ENCODE measurements at places on chromosomes 11 and 22.

DNA sequence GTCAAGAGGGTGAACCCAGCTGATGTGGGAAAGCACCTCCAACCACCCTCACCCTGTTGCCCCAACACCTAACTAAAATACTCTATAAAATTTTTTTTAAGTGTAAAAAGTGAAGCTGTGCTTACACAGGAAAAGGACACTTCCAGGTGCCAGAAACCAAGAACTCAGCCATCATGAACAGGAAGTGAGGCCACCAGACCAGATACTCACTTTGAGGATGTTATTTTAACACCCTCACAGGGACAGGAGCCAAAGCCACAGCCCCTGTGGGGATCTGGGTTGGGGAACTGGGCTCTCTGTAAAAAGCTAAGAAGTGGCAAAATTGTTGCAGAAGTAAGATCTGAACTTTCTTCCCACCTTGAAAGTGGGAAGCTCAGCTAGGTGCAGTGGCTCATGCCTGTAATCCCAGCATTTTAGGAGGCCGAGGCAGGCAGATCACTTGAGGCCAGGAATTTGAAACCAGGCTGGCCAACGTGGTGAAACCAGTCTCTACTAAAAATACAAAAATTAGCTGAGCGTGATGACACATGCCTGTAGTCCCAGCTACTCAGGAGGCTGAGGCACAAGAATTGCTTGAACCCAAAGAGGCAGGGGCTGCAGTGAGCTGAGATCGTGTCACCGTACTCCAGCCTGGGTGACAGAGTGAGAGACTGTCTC is 3.8 kb downstream of the RSPH14 start:
- DNase-seq, result no peak

GRCh38 chr11:110478410-110478809 is 48.7 kb downstream of the FDX1 start:
- DNase-seq, result no peak

- no peak for DNase-seq
Observed at GRCh38 chr11:36390963-36391471, 94.9 kb downstream of the PRR5L start.

GRCh38 chr11:71301046-71301857 is 48.9 kb upstream of the SHANK2 start:
- no peak for DNase-seq

DNA sequence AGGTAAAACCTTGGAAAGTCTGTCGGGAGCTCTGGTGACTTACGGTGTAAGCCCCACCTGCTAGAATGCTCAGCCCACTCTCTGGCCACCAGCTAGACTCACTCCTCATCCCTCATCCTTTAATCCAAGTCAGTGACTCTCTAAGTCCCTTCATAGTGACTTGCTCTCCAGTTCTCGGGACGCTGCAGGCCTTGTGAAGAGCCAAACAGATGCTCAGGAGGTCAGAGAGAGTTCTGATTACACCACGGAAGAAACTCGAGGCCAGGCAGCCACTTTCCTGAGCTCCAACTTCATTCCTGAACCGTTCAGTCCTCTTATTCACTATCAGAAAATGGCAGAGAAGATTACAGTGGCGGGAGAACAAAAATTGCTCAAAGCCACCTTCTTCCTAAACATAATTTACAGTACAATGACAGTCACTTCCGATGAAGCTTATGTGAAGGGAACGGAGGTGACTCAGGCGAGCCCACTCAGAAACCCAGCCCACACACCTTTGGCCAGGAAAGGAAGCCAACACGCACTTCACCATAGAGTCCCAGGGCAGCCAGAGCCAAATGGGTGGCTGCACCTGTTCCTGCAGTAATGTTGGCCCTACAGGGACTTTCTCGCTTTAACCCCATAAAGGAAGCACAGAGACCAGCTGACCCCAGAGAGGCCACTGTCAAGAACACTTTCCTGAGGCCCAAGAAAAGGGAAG is 100.4 kb downstream of the GALNT18 start:
- no peak for DNase-seq

- DNase-seq, result peak; percentile 3
Observed at GRCh38 chr11:107457205-107457557, 444 bp downstream of the CWF19L2 start.

GRCh38 chr11:68892576-68892975 is 11.1 kb downstream of the MRPL21 start:
- DNase-seq, result no peak

- DNase-seq, result no peak
Observed at GRCh38 chr11:47378010-47378835, at the start of gene SPI1. Gene SPI1, minus strand, starts transcription at chr11:47378547. Its CDS starts 194 bp downstream, at chr11:47378353.

GRCh38 chr11:71527576-71528210 is 626 bp downstream of the KRTAP5-7 start:
- no peak for DNase-seq

- no peak for DNase-seq
Observed at GRCh38 chr11:117603932-117604331, 193.1 kb downstream of the DSCAML1 start.

- no peak for DNase-seq
Observed at GRCh38 chr11:69913591-69914285, 94.5 kb upstream of the FGF3 start.

DNA sequence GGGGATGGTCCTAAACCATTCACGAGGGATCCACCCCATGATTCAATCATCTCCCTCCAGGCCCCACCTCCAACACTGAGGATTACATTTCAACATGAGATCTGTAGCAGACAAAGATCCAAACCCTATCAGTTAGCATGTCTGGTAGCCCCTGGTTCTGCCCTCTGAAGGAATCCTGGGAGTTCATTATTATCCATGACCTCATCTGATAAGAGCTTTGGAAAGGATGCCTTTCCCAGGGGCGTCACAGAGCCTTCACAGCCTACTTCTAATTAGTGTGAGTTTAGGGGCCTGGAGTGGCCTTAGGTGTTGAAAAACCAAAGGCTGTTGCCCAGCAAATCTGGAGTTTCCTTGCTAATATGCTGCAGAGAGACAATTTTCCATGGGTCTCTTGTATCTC is 8.6 kb upstream of the EIF3M start:
- DNase-seq, result no peak

DNA sequence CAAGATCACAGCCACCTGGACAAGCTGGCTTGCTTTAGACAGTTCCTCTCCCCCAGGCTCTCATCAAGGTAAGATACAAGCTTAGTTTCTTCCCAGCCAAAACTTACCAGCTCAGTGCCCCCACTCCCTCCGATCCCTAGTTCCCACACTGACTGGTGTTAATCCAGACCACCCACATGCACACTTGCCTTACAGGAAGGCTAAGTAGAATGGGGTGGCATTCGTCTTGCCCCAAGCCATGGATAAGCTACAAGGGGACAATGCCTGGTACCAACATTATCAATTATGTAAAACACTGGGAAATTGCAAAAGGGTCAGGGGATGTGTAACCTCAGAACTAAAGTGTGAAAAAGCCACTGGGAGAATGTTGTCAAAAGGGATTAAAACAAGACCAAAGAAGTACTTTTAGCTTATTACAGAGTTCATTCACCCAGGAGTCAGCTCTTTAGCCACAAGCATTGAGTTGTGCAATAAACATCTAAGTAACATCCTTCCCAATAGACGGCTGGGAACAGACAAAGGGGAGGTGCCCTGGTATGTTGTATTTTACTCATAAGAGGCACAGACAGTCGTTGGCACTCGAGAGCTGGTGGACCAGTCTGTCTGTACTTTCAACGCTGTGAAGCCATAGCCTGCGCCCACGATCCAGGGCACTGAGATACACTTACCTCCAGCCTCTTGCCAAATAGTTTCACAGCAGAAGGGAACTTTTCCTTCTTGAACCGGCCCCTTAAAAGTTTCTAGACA is 1.1 kb downstream of the DHCR7 start:
- DNase-seq, result peak; percentile 66

DNA sequence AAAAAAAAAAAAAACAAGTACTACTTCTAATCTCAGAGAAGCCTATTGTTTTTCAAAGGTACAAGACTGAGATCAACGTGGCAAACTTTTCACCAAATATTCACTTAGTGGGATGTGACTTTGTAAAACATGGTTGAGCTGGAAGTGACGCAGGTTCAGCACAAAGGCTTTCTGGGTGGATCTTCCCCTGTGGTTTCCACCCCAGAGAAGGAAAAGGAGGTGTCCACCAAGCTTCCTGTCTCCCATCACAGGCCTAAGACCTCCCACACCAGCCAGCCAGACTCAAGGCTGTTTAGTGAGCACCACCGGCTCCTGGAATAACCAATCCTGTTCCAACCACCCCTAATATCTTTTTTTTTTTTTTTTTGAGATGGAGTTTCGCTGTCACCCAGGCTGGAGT is 5.7 kb downstream of the TMEM184B start:
- DNase-seq, result no peak

DNA sequence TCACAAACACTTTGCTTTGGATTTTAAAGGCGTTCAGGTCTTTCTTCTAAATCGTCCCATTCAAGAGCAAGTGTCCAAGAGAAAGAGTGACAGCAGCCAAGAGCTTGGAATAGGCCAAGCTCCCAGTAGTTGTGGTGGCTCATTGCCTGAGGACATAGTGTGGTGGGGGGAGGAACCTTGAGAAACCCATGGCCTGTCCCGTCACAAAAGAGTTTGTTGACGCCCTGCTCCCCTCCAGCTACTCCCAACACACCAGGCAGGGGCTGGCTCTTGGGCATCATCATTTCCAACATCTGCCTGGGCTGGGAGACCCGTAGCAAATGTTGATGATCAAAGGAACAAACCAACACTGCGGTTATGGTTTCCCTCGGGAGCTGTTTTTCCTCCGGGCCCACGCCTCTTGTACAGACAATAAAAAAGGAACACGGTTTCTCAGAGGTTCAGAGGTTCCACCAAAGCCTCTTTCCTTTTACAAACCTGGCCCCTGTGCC is 20.8 kb downstream of the FADS3 start:
- DNase-seq, result no peak

DNA sequence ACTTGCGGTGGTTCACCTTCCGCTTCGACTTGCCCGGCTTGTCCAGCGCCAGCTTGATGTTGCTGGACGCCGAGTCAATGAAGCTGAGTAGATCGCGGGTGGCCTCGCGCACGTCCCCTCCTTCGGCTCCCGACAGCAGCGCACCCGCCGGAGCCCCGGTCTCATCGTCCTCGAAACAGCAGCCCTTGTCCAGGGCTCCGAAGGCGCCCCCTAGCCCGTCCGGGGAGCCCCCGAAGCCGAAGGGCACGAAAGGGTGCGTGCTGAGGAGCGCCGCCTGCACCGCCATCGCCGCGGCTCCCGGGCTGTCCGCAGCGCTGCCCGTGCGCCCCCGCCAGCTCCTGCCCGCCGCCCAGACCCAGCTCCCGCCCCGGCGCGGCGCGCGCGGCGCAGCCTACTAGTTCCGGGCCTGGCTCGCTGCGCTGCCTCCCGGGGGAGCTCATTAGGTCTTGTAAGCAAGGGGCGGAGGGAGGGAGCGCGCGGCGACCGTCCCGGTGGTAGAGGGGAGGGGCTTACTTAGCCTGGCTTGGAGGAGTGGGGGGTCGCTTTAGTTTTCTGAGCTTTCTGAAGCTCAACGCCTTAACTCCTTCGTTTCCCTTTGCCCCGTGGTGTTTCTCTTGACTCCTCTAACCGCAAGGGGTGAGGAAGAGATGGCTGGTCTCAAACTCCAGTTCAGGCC is at the start of gene FAM181B:
FAM181B (minus strand) TSS at position 421 of the 676 bp plus-strand sequence; CDS start at position 286, 135 bp downstream.
- peak; percentile 49 for DNase-seq

DNA sequence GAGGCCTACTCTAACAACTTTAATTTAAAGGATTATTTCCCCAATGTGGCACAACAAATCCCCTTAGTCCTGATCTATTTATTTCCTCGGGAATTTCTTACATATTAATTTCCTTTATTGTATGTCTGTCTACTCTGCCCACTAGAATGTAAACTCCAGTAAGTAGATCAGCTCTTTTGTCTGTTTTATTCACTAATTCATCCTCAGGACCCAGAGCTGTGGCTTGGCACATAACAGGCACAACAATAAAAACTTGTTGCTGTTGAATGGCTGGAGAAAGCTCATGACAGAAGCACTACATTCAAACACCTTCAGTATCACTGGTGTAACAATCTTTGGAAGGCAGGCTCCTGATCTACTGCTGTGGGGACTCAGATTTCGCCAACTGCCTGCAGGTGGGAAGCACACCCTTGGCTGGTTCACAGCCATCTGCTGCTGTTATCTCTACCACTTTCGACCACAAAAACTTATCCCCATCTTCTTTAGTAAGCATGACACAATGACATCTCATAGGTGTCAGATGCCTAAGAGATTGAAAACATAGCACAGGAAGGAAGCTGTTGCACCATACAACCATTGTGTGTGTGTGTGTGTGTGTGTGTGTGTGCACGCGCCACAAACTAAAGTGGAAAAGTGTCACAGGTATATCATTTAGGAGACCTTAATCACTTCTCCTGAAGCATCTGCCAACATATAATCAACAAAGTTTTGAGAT is 11.9 kb downstream of the HIRA start:
- no peak for DNase-seq

GRCh38 chr11:6201481-6201880 is 2.5 kb downstream of the OR52W1 start:
- DNase-seq, result no peak

DNA sequence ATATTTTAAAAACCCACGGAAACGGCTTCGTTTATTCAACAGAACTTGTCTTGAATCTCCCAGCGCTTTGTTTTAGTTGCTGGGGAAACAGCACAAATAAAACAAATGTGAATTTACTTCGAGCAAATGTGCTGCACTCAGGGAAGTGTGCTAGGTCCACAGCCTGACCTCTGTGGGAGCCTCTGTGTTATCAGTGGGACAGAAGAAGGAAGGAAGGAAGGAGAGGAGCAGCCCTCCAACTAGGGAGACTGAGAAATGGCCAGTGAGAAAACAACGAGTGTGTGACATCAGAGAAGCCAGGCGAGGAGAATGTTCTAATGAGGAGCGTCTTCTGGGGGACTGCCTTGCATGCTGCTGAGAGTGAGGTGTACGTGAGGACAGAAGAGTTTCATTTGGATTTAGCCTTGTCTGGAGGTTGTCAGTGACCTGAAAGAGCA is 42.7 kb downstream of the PPP6R3 start:
- peak; percentile 24 for DNase-seq

DNA sequence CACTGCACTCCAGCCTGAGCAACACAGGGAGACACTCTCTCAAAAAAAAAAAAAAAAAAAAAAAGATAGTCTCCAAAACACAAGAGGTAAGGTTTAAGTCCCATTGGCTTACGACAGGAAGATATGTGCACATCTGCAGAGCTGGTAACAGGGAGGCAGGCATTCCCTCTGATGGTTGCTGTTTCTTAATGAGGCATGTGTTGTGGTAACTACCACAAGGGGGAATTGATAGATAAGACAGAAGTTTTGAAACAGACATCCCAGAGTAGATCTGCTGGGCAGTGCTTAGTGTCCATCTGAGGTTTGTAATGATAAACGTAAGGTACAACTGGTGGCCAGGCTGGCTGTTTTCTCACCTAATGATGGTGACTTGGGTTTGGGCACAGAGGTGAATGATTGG is 4.7 kb downstream of the EIF1AD start:
- no peak for DNase-seq

DNA sequence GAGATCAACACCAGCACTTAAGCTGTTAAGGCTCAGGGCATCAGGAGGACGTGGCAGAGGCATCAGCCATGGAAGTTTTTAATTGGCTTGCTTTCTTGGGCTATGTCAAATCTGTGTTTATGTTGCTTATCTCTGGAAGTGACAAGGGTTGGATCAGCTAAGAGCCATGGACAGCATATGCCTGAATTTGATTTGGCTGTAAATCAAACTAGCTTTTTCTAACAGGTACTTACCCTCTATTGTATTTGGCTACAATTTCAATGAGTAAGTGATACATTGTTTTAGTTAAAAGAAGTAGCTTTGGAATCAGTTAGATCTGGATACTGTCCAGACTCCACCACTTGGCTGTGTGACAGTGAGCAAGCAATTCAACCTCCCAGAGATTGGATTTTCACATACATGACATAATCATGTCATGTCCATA is 936.6 kb downstream of the OPCML start:
- no peak for DNase-seq

- DNase-seq, result no peak
Observed at GRCh38 chr11:106152013-106152412, 74.6 kb downstream of the AASDHPPT start.

Data from AG08396 (cell line).